ENCODE measurements at places on chromosomes 5 and 9. TPM values are rescaled to one million over a fixed set of nuclear protein-coding genes. Genes with fewer than 3 reads are reported as not detected.

Gene CDKN2B
- 0.93 TPM for total RNA-seq

Gene ADAMTSL1
- total RNA-seq = 1.9 TPM

Gene ASPN
- total RNA-seq = 5.4 TPM

Gene CDX1
- total RNA-seq = 0.15 TPM

Gene TNFSF15
- 0.05 TPM for total RNA-seq

Gene ATOX1
- total RNA-seq = 72.9 TPM

Gene ITK
- 0.70 TPM for total RNA-seq

Gene LTC4S
- 2.6 TPM for total RNA-seq

Gene LEAP2
- 168 TPM for total RNA-seq

Gene FBXO38
- total RNA-seq = 23.9 TPM

Measured in left lobe of liver (tissue), 2 donors.